ENCODE measurements at places on chromosomes 5 and 9.

DNA sequence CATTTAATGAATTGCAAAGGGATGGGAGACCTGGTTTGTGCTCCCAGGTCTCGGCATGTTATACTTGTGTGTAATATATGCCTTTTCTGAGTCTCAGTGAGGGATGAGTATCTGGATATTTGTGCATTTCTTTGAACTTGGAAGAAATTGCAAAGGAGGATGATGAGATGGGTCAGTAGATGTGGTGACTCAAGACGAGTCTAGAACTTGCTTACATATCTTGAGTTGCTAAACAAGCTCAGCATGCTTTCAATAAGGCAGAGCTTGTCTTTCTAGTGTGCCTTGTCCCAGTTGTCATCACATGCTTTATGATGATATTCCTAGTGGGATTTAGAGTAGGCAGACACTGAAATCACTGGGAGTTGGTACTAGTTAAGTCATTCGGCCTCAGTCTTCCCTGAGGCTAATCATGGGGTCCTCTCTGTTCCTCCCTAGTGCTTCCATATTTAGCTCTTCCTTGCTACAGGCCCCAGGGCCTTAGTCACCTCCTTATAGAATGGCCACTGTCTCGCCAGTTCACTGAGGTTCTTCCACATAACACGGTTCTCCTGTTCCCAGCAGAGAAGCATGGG is 222.3 kb downstream of the ARRDC3 start:
- no peaks in the 10 kb centered on the region for H3K27me3 ChIP-seq
- H3K36me3 ChIP-seq: no peaks in the 10 kb centered on the region
- H3K4me3 ChIP-seq: no peak overlapping the region
- H3K4me1 ChIP-seq: no peaks in the 10 kb centered on the region
- DNase-seq: no peak

GRCh38 chr9:134501761-134502265 is 139.8 kb upstream of the COL5A1 start:
- no peaks in the 10 kb centered on the region for H3K36me3 ChIP-seq
- H3K27ac ChIP-seq: no peak overlapping the region
- peaks cover 3% of the 10 kb centered on the region for H3K27me3 ChIP-seq

DNA sequence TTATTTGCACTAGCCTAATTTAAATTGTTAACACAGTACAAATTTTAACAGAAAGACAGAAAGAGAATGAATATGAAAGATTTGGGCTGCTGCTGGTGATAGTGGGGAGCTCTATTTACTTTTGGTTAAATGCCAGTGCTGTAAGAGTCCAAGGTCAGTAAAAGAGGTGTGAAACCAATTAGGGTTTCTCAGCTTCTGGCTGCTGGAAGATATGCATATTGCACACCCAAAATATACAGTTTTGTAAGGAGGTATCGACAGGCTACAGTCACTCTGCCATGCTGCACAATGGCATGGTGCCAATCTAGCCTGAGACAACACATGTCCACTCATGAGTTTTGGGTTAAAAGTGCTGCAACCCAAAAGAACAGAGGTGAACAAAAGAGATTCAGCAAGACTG is 79.3 kb downstream of the PPP2R2B start:
- no peaks in the 10 kb centered on the region for H3K27me3 ChIP-seq
- H3K36me3 ChIP-seq: no peaks in the 10 kb centered on the region
- H3K4me1 ChIP-seq: no peaks in the 10 kb centered on the region
- DNase-seq: no peak
- H3K4me3 ChIP-seq: no peak overlapping the region
- no peak overlapping the region for H3K27ac ChIP-seq

GRCh38 chr9:121321016-121321503 is 49.0 kb downstream of the STOM start:
- DNase-seq: no peak
- no peaks in the 10 kb centered on the region for H3K4me1 ChIP-seq
- peaks cover 13% of the 10 kb centered on the region for H3K36me3 ChIP-seq
- no peaks in the 10 kb centered on the region for H3K27me3 ChIP-seq
- no peak overlapping the region for H3K4me3 ChIP-seq

GRCh38 chr9:120714088-120714845 is at the start of gene MEGF9:
Gene MEGF9 (minus strand): TSS chr9:120714470. CDS start chr9:120714358, 112 bp downstream.
- DNase-seq: peak; percentile 99
- H3K4me3 ChIP-seq: peak within 1 kb of the TSS; percentile 66
- H3K27ac ChIP-seq: peak within 1 kb of the TSS; percentile 68
- H3K27me3 ChIP-seq: no peaks in the 10 kb centered on the region

DNA sequence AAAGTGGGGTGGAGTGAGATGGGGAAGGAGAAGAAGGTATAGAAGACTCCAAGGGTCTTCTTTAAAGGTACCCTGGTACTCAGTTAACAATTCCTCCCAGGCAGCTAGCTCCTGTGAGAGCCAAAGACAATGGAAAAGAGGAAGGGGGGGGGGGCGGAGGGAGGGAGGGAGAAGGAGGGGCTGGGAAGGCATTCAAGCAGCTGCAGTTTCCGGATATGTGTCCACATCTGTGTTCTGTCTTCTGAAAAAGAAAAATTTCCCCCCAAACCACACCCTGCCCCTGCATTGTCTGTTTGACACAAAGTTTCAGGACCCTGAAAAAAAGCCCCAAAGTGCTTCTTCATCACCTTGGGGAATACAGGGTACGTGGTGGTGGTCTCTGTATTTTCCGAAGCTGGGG is 11.1 kb downstream of the SPRY4 start:
- no peaks in the 10 kb centered on the region for H3K36me3 ChIP-seq
- no peaks in the 10 kb centered on the region for H3K27me3 ChIP-seq
- H3K4me1 ChIP-seq: no peaks in the 10 kb centered on the region
- H3K27ac ChIP-seq: no peak overlapping the region
- no peak for DNase-seq

Data from colonic mucosa (tissue), 4 donors.